ENCODE measurements at places on chromosomes 2 and 18.

GRCh38 chr18:66560094-66560493 is 43.8 kb downstream of the CDH19 start:
- DNase-seq = no peak
- H3K27ac ChIP-seq = no peak overlapping the region
- H3K27me3 ChIP-seq = no peaks in the 10 kb centered on the region
- no peak overlapping the region for H3K4me3 ChIP-seq
- H3K36me3 ChIP-seq = no peaks in the 10 kb centered on the region

DNA sequence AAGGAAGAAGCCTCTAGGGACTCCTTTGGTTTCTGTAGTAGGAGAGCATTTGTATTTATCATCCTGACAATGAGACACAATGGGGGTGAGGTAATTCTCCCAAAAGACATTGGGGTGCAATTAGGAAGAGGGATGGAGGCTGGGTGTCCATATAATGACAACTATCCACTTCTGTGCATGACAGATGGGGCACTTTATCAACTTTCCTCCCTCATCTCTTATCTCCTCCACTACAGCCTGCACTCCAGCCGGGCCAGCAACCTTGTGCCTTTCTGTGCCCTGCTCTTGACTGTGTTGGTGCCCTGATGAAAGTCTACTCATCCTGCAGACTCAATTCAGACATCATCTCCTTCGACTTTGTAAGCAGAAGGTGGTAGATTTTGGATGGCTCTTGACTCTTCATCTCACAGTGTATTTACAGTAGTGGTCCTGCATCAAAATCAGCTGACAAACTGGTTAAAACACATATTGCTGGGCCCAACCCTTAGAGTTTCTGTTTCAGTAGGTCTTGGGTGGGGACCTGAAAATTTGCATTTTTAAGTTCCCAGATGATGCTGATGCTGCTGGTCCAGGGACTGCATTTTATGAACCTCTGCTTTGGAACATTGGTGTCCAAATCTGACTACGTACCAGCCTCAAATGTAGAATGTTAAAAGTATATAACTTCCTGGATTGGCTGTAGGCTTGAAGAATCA is 40.8 kb upstream of the CFAP36 start:
- DNase-seq = no peak
- H3K36me3 ChIP-seq = peaks cover 6% of the 10 kb centered on the region
- peaks cover 11% of the 10 kb centered on the region for H3K27me3 ChIP-seq

- no peaks in the 10 kb centered on the region for H3K27me3 ChIP-seq
- no peak overlapping the region for H3K27ac ChIP-seq
- no peak for DNase-seq
- no peaks in the 10 kb centered on the region for H3K36me3 ChIP-seq
These were observed 185.5 kb downstream of the MYCN start for GRCh38 chr2:16125614-16126516.

- H3K27me3 ChIP-seq = peaks cover 6% of the 10 kb centered on the region
- DNase-seq = no peak
- no peak overlapping the region for H3K27ac ChIP-seq
- H3K36me3 ChIP-seq = no peaks in the 10 kb centered on the region
- no peaks in the 10 kb centered on the region for H3K4me1 ChIP-seq
These were observed 41.9 kb downstream of the SPTBN1 start for GRCh38 chr2:54497763-54498680.

DNA sequence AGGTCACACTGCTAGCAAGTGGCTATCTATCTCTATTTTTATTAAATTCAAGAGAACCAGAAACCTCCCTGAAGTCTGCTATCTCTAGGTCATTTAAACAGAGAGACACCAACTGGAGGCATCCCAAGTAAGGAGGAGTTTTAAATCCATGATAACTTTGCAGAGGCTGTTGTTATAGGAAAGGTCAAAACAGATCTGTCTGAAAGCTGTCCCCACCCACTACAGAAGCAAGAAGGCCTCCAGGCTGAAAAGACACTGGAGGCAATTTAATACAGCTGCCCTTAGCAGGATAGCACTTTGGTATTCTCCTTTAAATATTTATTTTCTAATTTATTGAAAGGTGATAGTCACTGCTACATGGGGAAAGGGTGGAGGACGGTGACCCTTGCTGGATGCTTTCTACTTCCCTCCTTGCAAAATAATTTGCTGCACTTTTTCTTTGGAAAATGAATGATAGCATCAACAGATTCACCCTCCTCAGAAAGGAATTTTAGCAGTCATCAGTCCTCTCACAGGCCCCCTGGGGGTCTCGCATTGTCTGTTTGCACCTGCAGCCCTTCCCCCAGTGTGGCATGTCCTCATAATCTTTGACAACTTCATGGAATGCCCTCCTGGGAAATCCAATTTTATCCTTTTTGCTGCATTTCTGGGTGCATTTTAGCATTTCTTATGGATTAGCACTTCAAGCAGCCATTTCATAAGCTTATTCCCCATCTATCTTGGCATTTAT is 429.5 kb upstream of the TNP1 start:
- peaks cover 2% of the 10 kb centered on the region for H3K4me1 ChIP-seq
- H3K27me3 ChIP-seq = peaks cover 9% of the 10 kb centered on the region
- no peak for DNase-seq
- H3K4me3 ChIP-seq = no peak overlapping the region
- H3K27ac ChIP-seq = no peak overlapping the region
- no peaks in the 10 kb centered on the region for H3K36me3 ChIP-seq

DNA sequence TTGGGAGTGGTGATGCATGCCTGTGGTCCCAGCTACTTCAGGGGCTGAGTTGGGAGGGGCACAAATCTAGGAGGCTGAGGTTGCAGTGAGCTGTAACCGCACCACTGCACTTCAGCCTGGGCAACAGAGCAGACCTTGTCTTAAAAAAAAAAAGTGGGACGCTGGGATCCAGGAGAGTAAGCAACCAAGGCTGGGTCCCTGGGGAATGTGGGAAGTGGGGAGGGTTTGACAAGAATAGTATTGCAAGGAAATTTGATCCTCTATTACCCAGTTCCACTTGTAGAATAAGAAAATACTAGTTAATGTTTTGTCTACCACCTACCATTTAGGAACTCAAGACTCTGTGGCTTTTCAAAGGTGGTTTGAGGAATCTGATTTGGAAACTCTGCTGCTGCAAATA is 21.1 kb upstream of the DYTN start:
- H3K4me3 ChIP-seq = no peak overlapping the region
- peaks cover 26% of the 10 kb centered on the region for H3K27me3 ChIP-seq
- no peaks in the 10 kb centered on the region for H3K4me1 ChIP-seq

DNA sequence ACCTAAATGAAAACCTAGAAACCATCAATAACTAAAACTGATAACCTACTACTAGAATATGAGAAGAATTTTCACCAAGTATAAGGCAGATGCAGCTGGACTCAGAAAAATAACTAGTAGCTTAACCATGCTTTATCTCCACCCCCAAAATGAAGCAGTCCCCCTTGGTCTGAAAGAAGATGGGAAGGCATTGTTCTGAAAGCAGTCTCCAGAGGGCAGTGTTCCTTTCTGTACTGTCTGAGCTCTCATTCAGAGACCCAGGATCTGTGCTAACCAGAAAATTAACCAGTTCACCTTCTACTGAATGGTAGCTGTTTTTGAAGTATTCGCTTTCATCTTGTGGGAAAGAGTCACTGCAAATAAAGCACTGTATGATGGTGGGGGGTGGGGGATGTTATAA is 273.0 kb downstream of the PDE11A start:
- H3K27me3 ChIP-seq = peaks cover 34% of the 10 kb centered on the region
- no peaks in the 10 kb centered on the region for H3K36me3 ChIP-seq
- H3K4me3 ChIP-seq = no peak overlapping the region
- no peaks in the 10 kb centered on the region for H3K4me1 ChIP-seq

DNA sequence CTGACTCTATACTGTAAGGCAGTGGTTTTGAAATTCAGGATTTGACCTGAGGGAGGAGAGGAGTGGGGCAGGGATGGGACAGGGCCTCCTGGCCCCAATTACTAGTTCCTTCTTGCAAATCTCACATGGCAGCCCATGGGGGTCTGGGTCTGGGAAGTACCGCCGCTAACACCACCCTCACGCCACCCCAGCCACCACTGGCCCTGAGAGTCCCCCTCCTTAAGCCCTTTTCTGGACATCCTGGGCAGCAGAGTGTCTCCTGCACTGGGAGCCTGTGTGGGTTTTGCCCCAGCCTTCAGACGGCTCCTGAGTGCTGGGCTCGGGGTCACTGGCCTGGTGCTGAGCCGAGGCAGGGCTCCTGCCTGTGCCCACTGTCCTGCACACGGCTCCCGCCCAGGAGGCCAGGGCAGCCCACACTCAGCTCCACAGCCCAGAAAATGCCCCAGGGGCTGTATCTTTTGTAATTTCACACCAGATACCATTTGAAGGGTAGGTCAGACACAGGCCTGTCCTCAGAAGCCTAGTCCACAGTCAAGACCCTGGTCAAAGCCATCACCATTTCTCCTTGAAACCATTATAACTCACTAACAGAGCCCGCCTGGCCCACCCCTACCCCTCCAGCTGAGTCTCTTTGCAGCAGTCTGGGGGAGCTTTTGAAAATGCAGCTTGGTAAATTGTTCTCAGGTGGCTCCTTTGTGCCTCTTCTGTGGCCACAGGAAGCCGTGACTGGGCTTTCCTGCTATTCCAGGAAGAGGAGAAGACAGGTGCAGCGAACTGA is 55.1 kb downstream of the CYP27C1 start:
- DNase-seq = no peak
- peak overlapping the region; percentile 62 for H3K27ac ChIP-seq
- no peaks in the 10 kb centered on the region for H3K27me3 ChIP-seq

GRCh38 chr2:240632306-240632721 is 7.0 kb downstream of the GPR35 start:
- H3K27ac ChIP-seq = no peak overlapping the region
- H3K27me3 ChIP-seq = no peaks in the 10 kb centered on the region

- H3K4me1 ChIP-seq = peaks cover 47% of the 10 kb centered on the region
- H3K27me3 ChIP-seq = no peaks in the 10 kb centered on the region
- H3K4me3 ChIP-seq = no peak overlapping the region
- peak overlapping the region; percentile 96 for H3K27ac ChIP-seq
- H3K36me3 ChIP-seq = no peaks in the 10 kb centered on the region
- no peak for DNase-seq
These were observed 66.9 kb upstream of the MCFD2 start for GRCh38 chr2:46982351-46983064.

DNA sequence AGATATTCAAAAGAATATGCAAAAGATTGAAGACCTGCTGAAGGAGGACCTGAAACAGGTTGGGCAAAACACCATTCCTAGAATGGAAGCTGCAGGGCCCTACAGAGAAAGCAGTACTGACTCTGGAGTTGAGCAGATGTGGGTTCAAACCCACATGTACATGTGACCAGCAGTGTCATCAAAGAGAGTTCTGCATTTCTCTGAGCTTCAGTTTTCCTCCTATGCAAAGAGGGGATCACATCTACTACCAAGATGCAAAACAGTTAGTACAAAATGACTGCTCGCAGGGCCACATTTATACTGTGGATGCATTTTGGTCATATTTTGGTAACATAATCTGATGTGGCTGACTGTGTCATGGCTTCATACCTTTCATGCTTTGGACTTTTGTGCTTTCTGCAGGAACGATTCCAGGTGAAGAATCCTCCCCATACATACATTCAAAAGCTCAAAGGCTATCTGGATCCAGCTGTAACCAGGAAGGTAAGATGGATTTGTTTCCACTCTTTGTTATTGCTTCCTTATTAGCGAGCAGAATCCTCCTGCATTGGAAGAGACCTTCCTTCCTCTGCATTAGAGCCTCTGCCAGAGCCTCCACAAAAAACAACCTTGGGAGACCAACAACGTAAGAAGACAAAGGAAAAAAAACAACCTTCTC is 174.8 kb downstream of the PRPF40A start:
- peaks cover 9% of the 10 kb centered on the region for H3K27me3 ChIP-seq
- H3K27ac ChIP-seq = no peak overlapping the region
- H3K4me1 ChIP-seq = no peaks in the 10 kb centered on the region
- H3K36me3 ChIP-seq = peaks cover 4% of the 10 kb centered on the region

DNA sequence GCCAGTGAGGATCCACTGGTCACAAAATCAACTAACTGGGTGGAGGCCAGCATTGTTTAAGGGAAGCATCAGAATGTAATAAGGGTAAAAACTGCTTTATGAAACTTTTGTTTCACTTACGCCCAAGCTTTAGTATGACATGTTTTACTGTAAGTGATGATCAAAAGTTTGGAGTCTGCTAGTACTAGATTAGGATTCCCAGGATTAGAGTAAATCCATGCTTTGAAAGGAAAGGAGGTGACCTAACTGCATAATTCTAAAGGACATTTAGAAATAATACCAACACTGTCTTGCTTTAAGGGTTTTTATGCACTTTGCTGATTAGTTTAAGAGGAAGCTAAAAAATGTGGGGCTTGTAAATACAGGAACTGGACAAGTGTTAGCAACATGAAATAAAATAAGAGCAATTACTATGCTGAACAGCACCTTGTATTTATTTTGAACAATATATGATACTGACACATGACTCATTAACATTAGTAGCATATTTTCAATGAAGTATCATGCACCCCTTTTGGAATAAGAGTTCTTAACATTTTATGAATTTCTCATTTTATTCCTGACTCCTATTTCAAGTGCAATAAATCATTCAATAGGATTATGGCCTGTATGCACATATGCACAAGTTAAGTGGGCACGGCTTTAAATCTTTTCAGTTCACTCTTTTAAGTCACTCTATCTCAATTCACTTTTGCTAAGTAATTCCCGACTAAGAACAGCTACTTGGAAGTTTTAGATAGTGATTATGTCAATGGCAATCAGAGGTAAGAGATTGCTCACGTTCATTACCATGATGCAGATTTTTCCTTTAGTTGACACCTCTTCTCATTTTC is 62.5 kb downstream of the STK39 start:
- DNase-seq = no peak
- H3K27me3 ChIP-seq = no peaks in the 10 kb centered on the region
- peak overlapping the region; percentile 74 for H3K27ac ChIP-seq
- peaks cover 57% of the 10 kb centered on the region for H3K4me1 ChIP-seq
- H3K4me3 ChIP-seq = no peak overlapping the region
- H3K36me3 ChIP-seq = no peaks in the 10 kb centered on the region

- no peak overlapping the region for H3K4me3 ChIP-seq
- H3K4me1 ChIP-seq = no peaks in the 10 kb centered on the region
- no peaks in the 10 kb centered on the region for H3K36me3 ChIP-seq
- no peaks in the 10 kb centered on the region for H3K27me3 ChIP-seq
These were observed 216.0 kb downstream of the ANKRD30B start for GRCh38 chr18:14964002-14964401.

DNA sequence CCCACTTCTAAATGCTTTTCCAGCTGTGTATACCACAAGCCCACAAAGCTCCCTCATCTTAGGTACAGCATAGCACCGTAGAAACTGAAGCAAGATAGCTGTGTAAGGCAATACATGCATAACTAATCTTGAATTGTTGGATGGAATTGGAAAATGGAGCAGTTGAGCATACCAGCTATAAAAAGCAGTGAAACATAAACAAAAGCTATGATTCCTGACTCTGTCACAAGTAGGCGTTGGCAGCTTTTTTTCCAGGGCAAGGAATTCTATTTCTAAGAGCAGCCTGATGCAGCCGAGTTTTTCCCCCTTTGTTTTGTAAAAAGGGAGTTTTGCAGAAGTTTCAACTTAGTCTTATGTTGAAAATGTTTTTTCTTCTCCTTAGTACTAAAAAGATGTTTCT is 32.4 kb downstream of the MOGAT1 start:
- H3K36me3 ChIP-seq = no peaks in the 10 kb centered on the region
- peaks cover 9% of the 10 kb centered on the region for H3K27me3 ChIP-seq
- DNase-seq = no peak
